ENCODE measurements at places on chromosomes 16 and 17.

DNA sequence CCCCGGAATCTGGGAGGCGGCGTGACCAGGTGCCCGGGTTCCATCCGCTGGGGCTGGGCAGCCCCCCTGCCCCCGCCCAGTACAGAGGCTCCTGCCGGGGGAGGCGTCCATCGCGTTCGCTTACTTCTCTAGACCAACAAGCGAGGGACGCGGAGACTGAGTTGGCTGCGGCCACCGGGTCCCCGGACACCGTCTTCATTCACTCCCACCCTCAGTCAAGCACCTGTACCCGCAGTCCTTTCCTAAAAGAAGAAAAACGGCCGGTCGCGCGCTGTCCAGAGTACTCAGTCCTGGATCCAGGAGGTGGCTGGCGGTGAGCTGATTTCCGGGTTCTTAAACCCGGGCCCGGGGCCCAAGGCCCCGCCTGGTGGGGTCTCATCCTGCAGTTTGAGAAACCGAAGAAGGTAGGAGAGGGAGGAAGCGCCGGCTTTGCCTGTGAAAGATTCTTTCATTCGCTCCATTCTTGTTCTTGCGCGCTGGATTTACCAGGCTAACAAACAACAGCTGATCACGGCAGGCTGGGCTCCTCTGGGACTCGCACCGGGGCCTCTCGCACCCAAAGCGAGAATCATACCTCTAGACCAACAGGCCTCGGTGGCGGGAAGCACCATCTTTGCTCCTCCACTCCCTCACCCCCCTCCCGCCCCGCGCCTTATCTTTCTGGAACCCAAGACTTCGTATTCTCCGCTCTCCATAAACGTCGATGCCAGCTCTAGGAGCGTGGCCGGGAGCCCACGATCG is 17.4 kb upstream of the OR1F1 start:
- no peak for DNase-seq

DNA sequence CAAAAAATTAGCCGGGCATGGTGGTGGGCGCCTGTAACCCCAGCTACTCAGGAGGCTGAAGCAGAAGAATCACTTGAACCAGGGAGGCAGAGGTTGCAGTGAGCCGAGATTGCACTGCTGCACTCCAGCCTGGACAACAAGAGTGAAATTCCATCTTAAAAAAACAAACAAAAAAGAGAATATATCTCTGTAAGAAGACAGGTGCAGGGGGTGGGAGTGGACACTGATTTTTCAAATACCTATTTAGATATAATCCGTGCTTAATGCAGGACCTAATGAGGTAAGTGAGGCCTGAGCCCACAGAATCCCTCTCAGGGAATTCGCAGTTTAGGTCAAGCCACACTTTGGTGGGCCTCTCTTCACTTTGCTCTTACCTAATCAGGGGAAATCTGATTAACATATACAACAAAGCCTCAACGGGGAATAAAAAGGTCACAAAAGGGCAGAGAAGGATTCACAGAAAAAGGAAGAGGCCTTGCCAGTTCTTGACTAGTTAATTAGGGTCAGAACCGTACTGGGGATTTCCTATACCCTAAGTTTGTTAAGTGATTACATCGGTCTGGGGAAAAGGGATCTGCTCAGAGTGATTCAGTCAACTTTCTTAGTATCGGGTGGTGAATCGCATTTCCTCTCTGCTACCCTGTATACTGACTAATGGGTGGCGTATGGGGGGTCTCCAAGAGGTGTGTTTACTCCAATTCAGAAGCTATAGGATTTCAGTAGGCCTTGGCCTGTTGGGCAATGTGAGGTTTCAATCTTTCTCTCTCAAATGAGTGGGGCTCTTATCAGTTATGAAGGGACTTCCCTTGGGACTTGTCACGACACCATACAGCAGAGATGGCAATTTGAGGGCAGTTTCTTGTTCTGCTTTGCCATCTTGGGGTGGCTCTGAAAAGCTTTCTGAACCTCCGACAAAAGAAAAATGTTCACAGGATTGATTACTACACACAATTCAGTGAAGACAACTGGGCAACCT is 1.9 kb upstream of the NFAT5 start:
- peak; percentile 76 for DNase-seq

DNA sequence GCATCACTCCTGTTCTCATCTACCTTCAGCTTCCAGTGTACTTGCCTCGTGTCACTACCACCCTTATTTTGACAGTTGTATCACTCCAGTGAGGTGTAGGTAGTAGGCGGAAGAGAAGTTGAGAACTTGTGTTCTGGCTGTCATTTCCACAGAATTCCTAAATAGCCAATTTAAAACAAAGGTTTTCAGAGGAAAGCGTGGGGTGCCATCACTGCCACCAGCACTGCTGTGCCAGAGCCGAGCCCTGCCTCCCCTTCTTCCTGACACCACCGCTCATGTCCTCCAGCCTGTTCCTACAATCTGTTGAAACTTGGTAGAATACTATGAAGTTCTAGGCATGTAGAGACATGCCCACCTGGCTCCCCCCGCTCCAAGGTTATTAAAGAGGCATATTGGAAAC is 215.8 kb downstream of the TANC2 start:
- no peak for DNase-seq

- DNase-seq, result no peak
Observed at GRCh38 chr17:77523540-77523939, 382.8 kb downstream of the SEC14L1 start.

DNA sequence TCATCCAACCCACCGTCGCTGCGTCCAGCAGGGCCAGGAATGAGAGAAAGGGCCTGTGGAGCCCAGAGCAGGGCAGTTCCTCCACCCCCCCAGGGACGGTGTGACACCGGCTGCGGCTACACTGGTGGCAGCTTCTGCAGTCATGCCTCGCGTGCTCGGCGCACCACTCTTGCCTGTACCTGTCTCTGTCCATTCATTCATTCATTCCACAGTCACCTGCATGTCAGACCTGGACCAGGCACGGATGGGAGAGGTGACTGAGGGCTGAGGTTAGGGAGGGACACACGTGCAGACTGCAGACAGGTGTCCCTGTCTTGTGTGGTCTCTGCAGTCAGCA is 27.3 kb downstream of the ENDOV start:
- DNase-seq, result no peak

DNA sequence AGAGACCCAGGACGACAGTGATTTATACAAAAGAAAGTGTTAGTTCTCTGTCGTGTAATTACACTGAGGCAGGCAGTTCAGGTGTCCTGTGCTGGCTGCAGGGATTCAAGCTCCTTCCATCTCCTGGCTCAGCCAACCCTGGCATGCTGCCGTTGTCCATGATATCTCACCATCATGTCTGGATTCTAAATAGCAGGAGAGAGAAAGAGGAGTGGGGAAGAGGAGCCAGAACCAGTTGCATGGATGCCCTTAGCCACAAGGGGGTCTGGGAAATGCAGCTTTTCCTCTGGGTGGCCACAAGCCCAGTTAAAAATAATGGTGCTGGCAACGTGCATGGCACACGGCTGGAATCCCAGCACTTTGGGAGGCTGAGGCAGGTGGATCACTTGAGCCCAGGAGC is 9.7 kb downstream of the C16orf54 start:
- DNase-seq, result no peak

DNA sequence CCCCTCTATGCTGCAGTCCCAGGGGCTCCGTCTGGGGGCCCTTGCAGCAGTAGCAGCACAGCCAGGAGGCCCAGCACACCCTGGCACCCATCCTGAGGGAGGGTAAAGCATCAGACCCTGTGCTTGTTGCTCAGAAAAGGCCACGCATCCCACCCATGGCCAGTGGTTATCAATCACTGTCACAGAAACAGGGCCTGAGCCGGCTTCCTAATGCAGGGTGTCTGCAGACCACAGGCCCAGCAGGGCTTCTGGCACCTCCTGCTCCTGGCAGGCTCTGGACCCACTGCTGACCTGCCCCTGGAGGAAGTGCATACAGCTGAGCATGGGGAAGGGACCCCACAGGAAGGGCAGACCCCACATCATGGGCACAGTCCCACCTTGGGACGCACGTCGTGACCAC is 26.9 kb upstream of the CDH15 start:
- no peak for DNase-seq

DNA sequence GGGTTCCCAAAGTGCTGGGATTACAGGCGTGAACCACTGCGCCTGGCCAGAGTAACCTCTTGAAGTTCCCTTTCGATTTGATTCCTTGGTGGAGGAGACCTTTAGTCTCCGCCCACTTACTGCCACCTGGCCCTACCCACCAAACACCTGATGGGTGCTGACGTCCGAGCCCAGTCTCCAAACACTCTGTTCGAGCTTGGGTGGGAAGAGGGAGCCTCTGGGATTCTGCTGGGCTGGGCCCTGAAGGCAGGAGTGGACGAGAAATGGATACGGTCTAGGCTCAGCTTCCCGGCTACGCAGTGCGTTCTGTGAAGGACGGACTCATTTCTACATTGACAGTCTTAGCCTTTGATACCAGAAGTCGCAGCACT is 870 bp upstream of the ITGA3 start:
- DNase-seq, result no peak

- DNase-seq, result peak; percentile 55
Observed at GRCh38 chr16:88784074-88784855, 755 bp downstream of the PIEZO1 start.

DNA sequence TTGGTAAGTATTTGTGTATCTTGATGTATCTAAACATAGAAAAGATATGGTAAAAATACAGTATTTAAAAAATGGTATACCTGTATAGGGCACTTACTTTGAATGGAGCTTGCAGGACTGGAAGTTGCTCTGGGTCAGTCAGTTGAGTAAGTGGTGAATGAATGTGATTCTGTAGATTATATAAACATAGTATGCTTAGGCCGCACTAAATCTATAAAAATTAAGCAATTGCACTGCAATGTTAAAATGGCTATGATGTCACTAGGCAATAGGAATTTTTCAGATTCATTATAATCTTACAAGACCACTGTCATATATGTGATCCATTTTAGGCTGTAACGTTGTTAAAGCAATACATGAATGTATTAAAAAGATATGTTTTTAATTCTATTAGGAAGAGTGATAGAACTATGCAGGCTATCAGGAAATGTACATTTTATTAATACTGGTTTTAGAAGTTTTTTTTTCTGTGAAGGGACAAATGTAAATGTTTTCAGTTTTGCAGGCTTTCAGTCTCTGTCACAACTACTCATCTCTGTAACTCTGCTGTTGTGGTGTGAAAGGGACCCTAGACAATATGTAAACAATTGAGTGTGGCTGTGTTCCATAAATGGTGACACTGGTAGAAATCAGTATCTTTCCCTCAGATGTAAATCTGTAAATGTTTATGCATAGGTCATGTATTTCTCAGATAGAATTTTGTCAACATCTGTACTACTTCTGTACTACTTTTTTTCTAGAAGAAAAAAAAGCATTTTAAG is 10.5 kb downstream of the CBFB start:
- no peak for DNase-seq

GRCh38 chr16:3135126-3135715 is 392 bp downstream of the ZNF213 start:
- no peak for DNase-seq

DNA sequence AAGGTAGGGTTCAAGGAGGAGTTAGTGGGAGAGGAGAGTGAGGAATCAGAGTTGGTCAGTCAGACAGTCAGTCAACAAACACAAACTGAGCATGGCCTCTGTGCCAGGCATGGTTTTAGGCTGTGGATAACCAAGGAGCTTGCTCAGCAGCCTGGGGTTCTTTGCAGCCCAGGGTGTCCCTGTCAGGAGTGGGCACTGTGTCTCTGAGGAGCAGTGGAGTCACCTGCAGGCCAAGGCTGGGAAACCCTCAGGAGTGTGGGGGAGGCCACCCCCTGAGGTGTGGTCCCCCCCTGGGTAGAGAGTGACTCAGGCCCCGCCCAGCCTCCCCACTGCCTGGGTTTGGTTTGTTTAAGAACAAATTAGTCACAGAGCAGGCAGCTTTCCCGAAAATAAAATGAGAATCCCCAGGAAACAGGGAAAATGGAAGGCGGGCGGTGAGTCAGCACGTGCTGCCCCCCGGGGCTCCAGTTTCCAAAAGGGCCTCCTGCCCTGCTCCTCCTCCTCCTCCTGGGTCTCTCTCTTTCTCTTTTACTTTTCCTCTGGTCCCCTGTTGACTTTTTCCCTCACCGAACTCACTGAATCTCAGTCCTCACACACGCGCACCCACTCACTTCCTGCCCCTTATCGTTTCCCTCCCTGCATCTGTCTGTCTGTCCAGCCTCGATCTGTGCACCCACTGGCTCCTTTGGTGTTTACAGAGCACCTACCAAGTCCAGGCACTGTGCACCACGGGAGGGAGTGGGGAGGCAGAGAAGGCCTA is 44.3 kb downstream of the SOCS3 start:
- DNase-seq, result peak; percentile 26

DNA sequence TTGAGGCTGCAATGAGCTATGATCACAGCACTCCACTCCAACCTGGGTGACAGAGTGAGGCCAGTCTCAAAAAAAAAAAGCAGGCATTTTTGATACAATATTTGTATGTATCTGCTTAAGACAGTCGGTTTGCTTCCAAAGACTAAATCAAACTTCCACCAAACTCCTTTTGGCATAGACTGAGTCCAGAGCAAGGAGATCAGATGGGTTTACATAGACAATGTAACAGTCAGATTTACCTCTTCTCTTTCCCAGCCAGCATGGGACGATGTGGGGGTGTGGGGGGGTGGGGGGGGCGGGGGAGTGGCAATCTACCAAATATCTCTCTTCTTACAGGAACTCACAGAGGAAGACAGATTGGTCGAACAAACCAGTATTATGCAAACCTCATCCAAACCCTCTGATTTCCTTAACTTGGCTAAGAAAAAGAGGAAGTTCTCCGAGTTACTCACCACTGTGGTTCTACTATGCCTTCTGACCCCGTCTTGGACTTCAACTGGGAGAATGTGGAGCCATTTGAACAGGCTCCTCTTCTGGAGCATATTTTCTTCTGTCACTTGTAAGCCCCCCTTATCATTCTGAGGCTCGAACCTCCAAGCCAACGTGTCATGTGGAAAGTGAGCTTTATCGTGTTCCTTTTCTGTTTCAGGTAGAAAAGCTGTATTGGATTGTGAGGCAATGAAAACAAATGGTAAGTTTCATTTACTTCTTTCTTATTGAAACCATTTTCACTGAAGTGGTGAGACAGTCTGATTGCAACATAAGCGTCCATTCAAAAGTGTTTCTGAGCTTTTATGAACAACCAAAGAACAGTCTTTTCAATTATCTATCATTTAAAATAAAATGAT is at the start of gene MILR1:
Gene MILR1, plus strand, starts transcription at position 451 of the 848 bp plus-strand sequence. Its CDS starts 54 bp downstream, at position 505.
- peak; percentile 67 for DNase-seq

GRCh38 chr16:82037251-82037650 is 2.2 kb downstream of the HSD17B2 start:
- DNase-seq, result no peak

GRCh38 chr16:58452640-58453039 is 47.3 kb upstream of the NDRG4 start:
- DNase-seq, result no peak

DNA sequence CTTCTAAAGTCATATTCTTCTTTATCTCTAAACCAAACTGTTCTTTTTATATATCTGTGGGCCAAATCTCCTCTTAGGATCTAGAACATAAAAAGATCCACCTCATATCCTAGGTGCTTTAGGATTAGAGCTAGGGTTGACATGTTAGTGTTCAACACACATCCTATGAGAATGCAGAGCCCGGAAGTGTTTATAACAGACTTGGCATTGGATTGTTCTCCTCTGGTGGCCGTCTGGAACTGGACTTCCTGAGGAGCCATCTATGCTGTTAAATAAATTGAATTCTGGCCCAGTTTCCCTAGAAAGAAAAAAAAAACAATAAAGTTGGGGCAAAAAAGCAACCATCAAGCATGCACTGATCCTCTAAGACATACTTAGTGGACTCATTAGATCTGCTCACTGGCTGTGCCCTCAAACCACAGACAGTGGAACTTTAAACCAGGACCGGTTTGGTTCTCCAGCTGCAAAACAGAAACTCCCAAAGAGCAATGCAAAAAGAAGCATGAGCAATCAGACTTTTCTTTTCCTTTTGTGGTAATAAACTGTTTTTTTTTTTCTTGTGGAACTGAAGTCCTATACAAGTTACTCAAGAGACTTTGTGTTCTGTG is 182.5 kb downstream of the ZNF18 start:
- DNase-seq, result no peak
